Large intestine (tissue), 12 donors: ENCODE measurements at places on chromosomes 7 and 10. TPM values are rescaled to one million over a fixed set of nuclear protein-coding genes. Genes with fewer than 3 reads are reported as not detected.

The DDC gene
- 213 TPM for polyA plus RNA-seq

The MYL10 gene
- not detected for polyA plus RNA-seq

DNA sequence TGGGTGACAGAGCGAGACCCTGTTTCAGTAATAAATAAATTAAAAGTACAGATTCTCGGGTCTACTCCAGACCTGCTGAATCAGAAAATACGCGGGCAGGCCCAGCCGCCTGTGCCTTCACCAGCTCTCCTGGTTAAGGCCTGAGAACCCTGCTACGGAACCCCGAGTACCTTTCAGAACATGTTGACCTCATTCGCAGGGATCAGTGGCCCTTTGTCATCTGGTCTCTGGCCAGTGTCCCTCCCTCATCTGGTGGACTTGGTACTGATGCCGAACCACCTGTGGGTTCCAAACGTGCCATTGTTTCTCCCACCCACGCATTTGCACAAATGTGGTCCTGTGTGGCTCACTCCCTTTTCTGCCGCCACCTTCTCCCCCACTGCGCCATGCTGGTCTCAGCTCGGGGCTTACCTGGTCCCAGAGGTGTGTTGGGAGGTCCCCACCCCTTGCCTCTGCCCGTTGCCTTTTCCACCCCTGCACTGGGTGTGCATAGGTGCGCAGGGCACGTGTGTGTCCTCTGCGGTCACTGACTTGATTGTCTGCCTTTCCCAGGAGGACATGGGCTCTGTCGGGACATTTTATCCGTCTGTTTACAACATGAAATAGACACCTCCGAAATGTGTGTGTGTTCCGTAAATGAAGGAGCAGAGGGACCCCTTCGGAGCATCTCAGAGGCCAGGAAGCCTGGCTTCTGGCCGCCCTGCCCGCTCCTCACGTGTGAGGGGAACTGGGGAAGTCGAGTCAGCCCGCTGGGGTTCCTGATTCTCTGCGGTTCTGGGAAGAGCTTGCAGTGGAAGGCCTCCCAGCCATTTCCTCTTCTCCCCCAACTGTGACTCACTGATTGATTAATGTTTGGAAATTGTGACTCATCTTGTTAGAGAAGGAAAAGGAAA lies 135.2 kb downstream of the CUX1 start:
- DNase-seq = no peak
- no peaks in the 10 kb centered on the region for H3K36me3 ChIP-seq
- H3K27me3 ChIP-seq = no peaks in the 10 kb centered on the region

- no peaks in the 10 kb centered on the region for H3K36me3 ChIP-seq
- H3K4me3 ChIP-seq = no peak overlapping the region
- DNase-seq = no peak
- H3K27ac ChIP-seq = no peak overlapping the region
- no peaks in the 10 kb centered on the region for H3K27me3 ChIP-seq
These were observed 148.0 kb downstream of the SNX10 start for GRCh38 chr7:26439521-26440232.

The TDRD1 gene
- 0.22 TPM for polyA plus RNA-seq

The TAS2R39 gene
- polyA plus RNA-seq = not detected

The MMD2 gene
- 0.24 TPM for polyA plus RNA-seq

DNA sequence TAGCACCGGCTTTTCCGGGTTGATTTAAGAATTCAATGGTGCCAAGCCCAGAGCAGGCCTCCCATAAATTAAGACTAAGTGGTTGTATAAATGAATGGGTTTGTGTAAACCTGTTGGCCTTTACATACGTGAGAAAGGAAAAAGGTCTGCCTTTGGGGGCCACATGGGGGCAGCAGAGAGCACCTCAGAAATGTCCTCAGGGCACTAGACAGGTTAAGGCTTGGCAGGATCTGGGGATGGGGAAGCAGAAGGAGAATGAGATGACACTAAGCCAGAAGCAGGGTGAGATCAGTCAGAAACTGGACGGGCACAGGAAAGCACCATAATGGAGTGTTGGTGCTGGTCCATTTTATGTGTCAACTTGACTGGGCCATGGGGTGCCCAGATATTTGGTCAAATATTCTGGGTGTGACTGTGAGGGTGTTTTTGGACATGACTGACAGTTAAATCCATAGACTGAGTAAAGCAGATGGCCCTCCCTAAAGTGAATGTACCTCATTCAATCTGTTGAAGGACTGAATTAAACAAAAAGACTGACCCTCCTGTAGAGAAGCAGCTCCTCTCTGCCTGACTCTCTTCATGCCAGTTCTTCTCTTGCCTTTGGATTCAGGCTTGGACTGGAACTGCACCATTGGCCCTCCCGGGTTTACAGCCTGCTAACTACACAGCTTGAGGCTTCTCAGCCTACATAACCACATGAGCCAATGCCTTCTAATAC lies 58.9 kb downstream of the FRMPD2 start:
- no peak overlapping the region for H3K4me3 ChIP-seq
- peak; percentile 18 for DNase-seq
- no peaks in the 10 kb centered on the region for H3K4me1 ChIP-seq
- H3K27ac ChIP-seq = no peak overlapping the region
- no peaks in the 10 kb centered on the region for H3K36me3 ChIP-seq
- H3K27me3 ChIP-seq = peaks cover 4% of the 10 kb centered on the region

- no peaks in the 10 kb centered on the region for H3K27me3 ChIP-seq
- peaks cover 2% of the 10 kb centered on the region for H3K4me1 ChIP-seq
- H3K4me3 ChIP-seq = no peak overlapping the region
- no peak overlapping the region for H3K27ac ChIP-seq
- H3K36me3 ChIP-seq = no peaks in the 10 kb centered on the region
These were observed 82.5 kb downstream of the OAT start for GRCh38 chr10:124336186-124336585.

The LEP gene
- polyA plus RNA-seq = 0.01 TPM

DNA sequence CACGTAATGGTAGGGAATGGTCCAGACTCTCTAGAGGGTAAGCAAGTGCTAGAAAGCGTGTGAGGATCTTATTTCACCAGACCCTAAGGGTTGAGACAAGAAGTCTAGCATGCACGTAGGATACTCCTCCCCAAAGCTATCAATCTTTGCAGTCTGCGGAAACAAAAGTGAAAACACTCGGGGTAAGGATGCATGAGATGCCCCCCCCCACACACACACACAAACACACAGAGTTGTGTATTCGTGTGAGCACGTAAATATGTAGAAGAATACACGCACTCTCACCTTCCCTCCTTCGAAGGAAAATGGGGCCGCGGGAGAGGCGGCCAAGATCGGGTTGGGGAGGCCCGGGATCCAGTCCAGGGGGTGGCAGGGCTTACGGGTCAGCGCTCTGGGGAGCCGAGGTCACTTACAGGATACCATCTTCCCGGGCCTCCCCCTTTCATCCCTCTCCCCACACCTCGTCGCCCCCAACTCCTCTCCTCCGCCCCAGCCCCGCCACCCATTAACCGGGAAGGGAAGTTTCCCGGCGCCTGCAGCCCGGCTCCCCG lies 455 bp downstream of the CUL2 start:
- H3K36me3 ChIP-seq = peaks cover 3% of the 10 kb centered on the region
- H3K4me1 ChIP-seq = peaks cover 3% of the 10 kb centered on the region
- peak overlapping the region; percentile 92 for H3K27ac ChIP-seq
- no peaks in the 10 kb centered on the region for H3K27me3 ChIP-seq
- H3K4me3 ChIP-seq = peak overlapping the region; percentile 88

The WASHC2C gene
- 58.4 TPM for polyA plus RNA-seq
